Keratinocyte (primary cell): ENCODE measurements at places on chromosomes 5 and 9. TPM values are rescaled to one million over a fixed set of nuclear protein-coding genes. Genes with fewer than 3 reads are reported as not detected.

ERBIN gene
- 18.6 to 30.6 TPM (median 24.5 TPM) in 3 replicates for polyA plus RNA-seq

ZFP2 gene
- 0.32 to 0.54 TPM (median 0.52 TPM) in 3 replicates for polyA plus RNA-seq

FBP2 gene
- polyA plus RNA-seq: not detected in 3 replicates

SPINK7 gene
- polyA plus RNA-seq: 0.87 to 19.5 TPM (median 0.93 TPM) in 3 replicates

CAMK2A gene
- 0.03 to 0.05 TPM in 2 of 3 replicates, not detected in the other for polyA plus RNA-seq

BTNL3 gene
- not detected in 3 replicates for polyA plus RNA-seq

AFAP1L1 gene
- polyA plus RNA-seq: 3.6 to 5.0 TPM (median 4.6 TPM) in 3 replicates

PCDHB16 gene
- polyA plus RNA-seq: 0.02 to 0.09 TPM (median 0.07 TPM) in 3 replicates

OTULINL gene
- 0.22 to 0.62 TPM (median 0.61 TPM) in 3 replicates for polyA plus RNA-seq

MRPS2 gene
- 44.7 to 115 TPM (median 61.1 TPM) in 3 replicates for polyA plus RNA-seq

AHRR gene
- polyA plus RNA-seq: 0.23 to 0.51 TPM (median 0.24 TPM) in 3 replicates

BTNL8 gene
- not detected in 3 replicates for polyA plus RNA-seq

ADAMTSL1 gene
- polyA plus RNA-seq: 0.35 to 2.2 TPM (median 1.1 TPM) in 3 replicates

FOXD4L4 gene
- 0.03 TPM in 1 of 3 replicates, not detected in the others for polyA plus RNA-seq

MELK gene
- polyA plus RNA-seq: 14.0 to 45.3 TPM (median 29.2 TPM) in 3 replicates

FCN1 gene
- not detected in 3 replicates for polyA plus RNA-seq

ANKRD34B gene
- polyA plus RNA-seq: 0.01 TPM in 1 of 3 replicates, not detected in the others

SIT1 gene
- polyA plus RNA-seq: not detected in 3 replicates

C5orf58 gene
- polyA plus RNA-seq: not detected in 3 replicates

DRD1 gene
- 0.01 TPM in 1 of 3 replicates, not detected in the others for polyA plus RNA-seq

WNT8A gene
- polyA plus RNA-seq: not detected in 3 replicates

PROB1 gene
- polyA plus RNA-seq: 0.22 to 0.32 TPM (median 0.26 TPM) in 3 replicates

GAPT gene
- not detected in 3 replicates for polyA plus RNA-seq

JAKMIP2 gene
- not detected in 3 replicates for polyA plus RNA-seq

ANKRD33B gene
- 0.97 to 2.0 TPM (median 1.9 TPM) in 3 replicates for polyA plus RNA-seq

DOCK2 gene
- 0.17 to 0.24 TPM (median 0.21 TPM) in 3 replicates for polyA plus RNA-seq

CLK4 gene
- polyA plus RNA-seq: 10.7 to 17.3 TPM (median 11.6 TPM) in 3 replicates

KLHL3 gene
- 1.5 to 3.3 TPM (median 2.5 TPM) in 3 replicates for polyA plus RNA-seq

ZBTB43 gene
- polyA plus RNA-seq: 10.2 to 24.3 TPM (median 15.2 TPM) in 3 replicates

SPAG8 gene
- 0.06 to 0.13 TPM (median 0.08 TPM) in 3 replicates for polyA plus RNA-seq

SLC25A2 gene
- not detected in 3 replicates for polyA plus RNA-seq

NME5 gene
- polyA plus RNA-seq: 0.05 to 0.14 TPM (median 0.13 TPM) in 3 replicates

IL9 gene
- polyA plus RNA-seq: not detected in 3 replicates

GPRIN1 gene
- polyA plus RNA-seq: 4.0 to 4.6 TPM (median 4.4 TPM) in 3 replicates

C5orf34 gene
- 2.6 to 5.8 TPM (median 2.7 TPM) in 3 replicates for polyA plus RNA-seq
